ENCODE measurements at places on chromosomes 12 and 14.

- no peak for DNase-seq
Measured at GRCh38 chr14:35247777-35248475, 44.3 kb upstream of the PSMA6 start.

GRCh38 chr12:39975374-39975918 lies 130.4 kb downstream of the SLC2A13 start:
- no peak for DNase-seq

DNA sequence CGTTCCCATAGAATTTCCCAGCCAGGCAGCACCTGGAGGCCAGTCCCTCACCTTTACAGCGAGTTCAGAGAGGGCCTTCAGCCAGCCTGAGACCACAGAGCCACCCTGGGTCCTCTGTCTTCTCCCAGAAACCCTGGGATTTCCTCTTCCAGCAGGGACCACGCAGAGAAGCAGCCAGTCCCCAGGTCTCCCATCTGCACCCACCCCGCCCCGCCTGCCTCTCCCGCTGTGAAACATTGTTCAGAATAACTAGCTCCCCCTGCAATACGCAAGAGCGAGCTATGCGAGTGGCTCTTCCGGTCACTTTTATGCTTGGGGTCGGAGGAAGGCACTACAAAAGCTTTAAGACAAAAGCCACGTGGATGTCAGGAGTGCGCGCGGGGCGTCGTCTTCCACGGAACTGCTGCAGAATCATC lies 77.8 kb downstream of the SERPINA3 start:
- DNase-seq = no peak

GRCh38 chr12:23581913-23582312 lies 367.6 kb downstream of the SOX5 start:
- no peak for DNase-seq

DNA sequence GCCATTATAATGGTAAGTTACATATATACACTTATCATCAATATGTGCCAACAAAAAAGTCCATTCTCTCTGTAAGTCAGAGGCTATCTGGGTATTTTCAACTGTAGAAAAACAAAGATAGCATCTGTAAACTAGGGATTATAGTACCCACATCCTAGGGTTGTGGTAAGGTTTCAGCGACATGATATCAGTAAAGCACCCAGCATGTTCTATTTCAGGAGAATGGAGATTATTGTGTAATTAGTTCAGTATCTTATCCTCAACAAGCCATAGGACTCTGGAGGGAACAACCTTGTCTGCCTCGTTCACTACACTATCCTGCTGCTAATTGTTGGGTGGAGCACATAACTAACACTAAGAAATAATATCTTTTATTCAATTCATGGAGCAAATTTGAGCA lies 19.7 kb upstream of the CKAP4 start:
- DNase-seq = no peak

- no peak for DNase-seq
Measured at GRCh38 chr12:57416039-57416996, 14.5 kb downstream of the R3HDM2 start.

GRCh38 chr12:106010741-106011140 lies 128.0 kb downstream of the NUAK1 start:
- DNase-seq = no peak

- DNase-seq = peak; percentile 47
Measured at GRCh38 chr12:52865090-52865944, 16.5 kb upstream of the KRT78 start.

DNA sequence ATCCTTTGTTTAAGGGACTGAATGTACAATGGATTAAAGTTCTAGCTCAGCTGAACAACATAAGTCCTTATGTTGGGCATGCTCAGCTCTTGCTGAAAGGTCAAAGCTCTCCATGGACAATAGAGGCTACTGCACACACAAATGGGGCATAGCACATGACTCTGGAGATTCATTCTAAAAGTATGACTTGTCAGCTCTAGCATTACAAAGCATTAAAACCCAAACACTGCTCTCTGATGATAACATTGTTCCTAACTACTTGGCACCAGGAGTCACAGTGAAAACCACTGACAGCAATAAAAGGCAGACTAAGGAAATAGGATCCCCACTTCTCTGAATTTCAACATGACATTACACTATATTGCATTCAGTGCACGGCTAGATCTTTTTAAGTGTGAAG lies 21.9 kb upstream of the FSCB start:
- DNase-seq = no peak

- no peak for DNase-seq
Measured at GRCh38 chr12:90163975-90164374, 455.3 kb upstream of the ATP2B1 start.

GRCh38 chr12:126734710-126735109 lies 1532.3 kb upstream of the TMEM132C start:
- no peak for DNase-seq

DNA sequence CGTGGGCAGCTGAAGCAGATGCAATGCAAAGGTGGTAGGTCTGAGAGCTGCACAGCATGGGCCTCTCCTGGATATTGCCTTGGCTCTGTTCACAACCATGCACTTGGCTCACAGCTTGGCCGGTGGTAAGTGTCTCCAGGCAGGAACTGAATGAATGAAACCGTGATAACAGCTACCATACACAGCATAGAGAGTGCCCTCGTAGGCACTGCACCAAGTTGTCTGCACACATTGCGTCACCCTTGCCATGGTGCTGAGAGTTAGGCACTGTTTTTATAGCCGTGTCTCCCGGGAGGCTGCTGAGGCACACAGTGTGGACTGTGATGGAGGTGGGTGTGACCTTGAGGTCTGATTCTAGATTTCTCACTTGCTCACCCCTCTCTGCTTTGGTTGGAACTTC lies 157.6 kb upstream of the VASH1 start:
- no peak for DNase-seq

DNA sequence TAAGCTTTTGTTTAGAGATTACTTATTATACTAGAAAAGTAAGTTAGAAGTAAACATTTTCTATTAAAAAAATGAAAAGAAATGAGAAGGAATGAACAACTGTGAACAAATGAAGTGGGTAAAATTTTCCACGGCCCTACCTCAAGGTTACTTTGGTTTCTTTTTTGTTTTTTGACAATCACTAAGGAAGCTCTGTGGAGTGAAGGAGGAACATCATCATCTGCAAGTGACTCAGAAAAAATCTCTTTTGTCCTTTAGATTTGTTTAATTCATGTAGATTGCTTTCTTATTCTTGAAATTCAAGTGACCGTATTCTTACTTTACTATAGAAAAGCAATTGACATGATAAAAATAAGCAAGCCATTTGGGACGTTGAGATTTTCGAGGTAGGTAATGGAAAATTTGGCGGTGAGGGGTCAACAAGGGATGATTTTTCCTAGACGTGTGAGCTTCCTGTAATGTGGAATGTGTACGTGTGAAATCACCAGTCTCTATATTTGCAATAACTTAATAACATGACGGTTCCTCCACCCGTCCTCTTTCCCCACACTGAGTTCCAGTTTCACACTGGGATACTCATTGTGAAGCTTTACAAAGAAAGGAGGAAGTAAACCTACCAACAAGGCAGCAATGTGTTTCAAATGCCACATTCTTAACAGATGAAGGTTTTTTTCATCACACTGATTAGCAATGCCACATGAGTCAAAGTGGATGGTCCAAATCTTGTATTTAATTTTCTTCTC lies 62.3 kb upstream of the EGLN3 start:
- no peak for DNase-seq

DNA sequence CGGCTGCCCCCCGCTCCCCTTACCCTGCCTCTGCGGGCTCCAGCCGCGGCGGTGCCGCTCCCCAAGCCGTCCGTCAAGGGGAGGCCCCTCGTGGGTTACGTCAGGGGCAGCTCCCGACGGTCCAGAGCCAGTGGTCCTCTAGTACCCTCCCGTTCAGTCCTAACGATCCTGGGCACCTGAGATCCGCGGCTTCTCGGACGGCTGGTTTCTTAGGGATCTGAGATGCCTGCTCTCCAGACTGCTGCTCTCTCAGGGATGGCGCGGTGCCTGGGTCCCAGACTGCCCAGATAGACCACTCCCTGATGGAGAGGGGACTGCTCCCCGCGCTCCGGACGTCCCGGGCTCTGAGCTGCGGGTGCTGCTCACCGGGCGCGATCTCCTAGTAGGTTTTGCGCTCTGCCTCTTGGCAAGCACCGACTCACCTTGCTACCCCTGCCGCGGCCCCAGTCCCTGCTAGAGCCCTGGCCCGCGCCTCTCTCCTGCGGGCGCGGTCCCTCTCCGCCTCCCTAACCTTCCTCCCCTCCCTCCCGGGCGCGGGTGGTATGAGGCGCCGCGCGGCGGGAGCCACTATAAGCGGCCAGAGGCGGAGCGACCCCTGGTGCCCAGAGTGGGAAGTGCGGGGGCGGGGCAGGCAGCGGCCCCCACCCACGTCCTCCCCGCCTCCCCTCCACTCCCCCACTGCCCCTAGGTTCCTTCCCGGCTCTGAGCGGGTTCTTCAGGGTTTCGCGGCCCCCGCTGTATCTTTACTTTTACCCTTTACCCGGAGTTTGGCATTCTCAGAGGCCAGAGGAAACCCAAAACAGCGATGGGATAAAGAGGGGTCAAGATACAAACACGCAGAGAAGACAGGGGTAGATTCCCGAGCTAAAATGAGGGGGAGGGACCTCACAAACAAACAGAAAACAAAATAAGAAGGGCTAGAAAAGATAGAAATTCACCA lies at the start of gene C1QL4:
TSS of gene C1QL4 (minus strand) at position 544 of the 940 bp plus-strand sequence. CDS start 711 bp downstream, outside the sequence.
- peak; percentile 58 for DNase-seq

GRCh38 chr14:87940382-87940781 lies 52.6 kb downstream of the GALC start:
- DNase-seq = no peak

DNA sequence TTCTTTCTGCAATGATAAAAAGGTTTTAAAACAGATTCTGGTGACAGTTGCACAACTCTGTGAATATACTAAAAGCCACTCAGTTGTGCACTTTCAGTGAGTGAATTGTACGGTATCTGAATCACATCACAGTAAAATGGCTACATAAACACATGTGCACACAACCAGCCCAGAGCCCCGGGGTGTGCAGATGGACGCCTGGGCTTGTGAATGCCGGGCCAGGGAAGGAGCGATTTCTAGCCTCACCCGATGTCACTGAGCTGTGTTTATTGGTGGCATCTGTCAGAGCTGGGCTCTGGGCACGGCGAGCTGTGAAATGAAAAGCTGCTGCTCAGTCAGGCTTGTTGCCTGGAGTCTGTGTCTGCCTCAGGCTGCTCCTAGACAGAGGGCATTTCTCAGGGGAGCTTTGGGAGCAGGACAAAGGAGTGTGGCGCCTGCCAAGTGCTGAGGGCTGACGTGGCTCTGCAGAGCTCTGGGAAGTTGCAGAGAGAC lies 25.9 kb downstream of the RHOF start:
- peak; percentile 94 for DNase-seq

DNA sequence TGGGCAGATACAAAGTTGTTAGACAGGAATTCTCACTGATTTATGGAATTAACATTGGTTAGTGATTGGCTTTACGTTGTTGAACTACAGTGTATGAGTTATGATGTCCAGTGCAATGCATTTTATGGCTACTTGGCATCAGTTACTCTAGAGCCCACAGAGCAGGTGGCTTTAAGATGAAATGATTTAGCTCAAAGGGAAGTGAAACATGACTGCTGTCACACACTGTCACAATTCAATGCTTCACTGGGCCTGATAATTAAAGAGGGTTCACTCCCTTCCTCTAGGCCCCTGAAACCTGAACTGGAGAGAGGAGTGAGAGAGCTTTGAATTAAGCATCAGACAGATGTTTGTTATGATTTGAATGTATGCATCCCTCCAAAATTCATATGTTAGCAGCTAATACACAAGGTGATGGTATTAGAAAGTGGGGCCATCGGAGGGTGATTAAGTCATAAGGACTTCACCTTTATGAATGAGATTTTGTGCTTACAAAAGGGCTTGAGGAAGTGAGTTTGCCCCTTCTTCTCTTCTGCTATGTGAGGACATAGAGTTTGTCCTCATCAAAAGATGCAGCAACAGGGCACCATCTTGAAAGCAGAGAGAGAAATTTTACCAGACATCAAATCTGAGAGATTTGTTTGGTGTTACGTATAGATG lies 175.8 kb upstream of the GRIN2B start:
- no peak for DNase-seq

GRCh38 chr14:51774209-51774608 lies 86.2 kb upstream of the GNG2 start:
- no peak for DNase-seq

- DNase-seq = no peak
Measured at GRCh38 chr12:80509781-80510556, 65.9 kb downstream of the PTPRQ start.

DNA sequence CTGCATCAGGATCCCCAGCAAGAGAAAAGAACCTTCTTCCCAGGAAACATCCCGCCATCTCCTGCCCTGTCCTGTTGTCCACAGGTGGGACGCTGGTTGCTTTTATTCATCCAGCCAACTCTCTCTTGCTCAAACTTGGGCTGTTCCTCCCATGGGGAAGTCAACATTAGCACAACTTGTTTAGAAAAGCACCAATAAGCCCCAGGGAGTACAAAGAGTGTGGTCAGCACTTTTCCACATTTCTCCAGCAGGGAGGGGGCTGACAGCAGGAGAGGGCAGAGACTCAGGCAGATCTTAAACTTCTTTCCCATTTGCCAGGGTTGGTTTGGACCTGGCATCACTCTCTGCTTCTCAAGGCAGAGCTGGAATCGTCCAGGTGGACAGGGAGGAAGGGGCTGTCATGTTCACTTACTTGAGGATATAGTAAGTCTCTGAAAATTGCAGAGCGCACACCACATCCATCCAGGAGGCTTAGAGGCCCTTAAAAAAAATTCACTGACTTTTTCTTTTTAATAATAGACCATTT lies 74.9 kb downstream of the RBM19 start:
- no peak for DNase-seq

- no peak for DNase-seq
Measured at GRCh38 chr12:56803750-56804149, 40.6 kb downstream of the HSD17B6 start.

DNA sequence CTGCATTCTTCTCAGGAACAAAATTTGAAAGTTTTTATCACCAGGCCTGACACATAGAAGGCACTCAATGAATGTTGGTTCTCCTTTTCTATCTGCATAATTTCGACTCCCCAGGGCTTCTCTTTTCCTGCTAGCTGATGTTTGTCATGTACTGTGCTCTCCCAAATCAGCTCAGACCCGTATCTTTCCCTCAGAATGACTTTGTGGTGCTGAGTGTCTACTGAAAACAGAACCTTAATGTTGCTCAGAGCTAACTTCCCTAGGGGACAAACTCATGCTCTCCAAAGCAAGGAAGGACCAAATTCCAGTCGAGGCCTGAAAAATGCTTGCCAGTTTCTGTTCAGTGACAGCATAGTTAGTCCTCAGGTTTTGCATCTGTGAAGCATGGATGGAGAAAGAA lies 1.9 kb downstream of the ARHGDIB start:
- no peak for DNase-seq

DNA sequence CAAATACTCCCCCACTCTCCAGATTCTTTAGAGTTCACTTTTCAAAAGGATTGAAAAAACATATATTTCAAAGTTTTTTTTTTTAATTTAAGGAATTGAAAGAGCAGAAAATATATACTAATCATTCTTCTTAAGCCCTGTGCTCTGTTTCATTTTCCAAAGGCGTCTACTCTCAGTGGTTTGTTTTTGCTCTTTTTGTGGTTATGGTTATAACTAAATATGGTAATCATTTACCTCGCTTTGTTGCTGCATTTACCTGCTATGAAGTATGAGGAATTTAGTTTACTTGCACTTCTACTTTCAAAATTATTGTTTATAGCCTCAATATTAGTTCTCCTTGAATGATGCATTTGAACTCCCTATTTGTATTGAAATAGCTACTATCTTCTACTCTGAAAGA lies 55.9 kb upstream of the LRRK2 start:
- no peak for DNase-seq

- no peak for DNase-seq
Measured at GRCh38 chr12:113267621-113268020, 46.4 kb downstream of the TPCN1 start.
